D721Med (cell line): ENCODE measurements at places on chromosomes 1 and 21.

DNA sequence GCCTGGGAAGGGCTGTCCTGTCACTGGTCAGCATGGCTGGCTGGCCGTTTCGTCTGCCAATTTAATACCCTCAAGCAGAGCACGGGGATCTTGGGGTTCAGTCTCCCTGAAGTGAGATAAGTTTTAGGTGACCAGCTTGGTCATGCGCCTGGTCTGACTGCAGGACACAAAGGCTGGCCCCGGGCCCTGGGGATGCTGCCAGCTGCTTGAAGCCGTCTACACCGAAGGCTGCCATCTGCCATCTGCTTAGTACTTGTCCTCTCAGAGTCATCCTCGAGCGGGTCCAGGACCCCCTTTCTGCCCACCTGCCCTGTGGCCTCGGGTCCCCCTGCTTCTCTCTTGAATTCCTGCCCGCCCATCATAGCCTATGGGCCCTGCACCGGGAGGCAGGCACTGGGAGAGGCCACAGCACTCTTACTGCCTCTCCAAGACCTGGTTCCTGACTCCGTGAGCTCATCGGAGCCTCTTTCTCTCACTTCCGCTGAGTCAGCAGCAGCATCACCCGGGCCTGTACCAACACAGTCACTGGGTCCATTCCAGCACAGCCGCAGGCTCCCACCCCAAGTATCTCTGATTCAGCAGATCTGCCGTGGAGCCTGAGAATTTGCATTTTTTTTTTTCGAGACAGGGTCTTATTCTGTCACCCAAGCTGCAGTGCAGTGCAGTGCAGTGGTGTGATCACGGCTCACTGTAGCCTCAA lies 7.0 kb downstream of the FBLIM1 start:
- no peak for DNase-seq

DNA sequence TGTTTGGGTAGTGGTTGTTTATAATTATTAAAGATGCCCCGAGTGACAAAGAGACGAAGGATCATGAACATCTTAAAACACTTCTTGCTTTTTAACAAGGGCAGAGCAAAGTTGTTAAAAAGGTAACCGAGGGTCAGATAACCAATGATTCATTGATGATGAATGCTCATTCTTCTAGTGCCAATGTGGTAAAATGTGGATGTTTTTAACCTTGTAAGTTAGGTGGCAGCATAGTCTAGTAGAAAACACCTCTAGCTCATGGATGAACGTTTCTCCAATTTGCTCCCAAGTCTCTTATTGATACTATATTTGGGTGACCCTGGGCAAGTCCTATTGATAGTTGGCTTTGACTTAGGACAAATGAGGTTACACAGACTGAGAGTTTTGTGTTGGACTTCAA lies 167.9 kb downstream of the KIF26B start:
- no peak for DNase-seq

GRCh38 chr1:9705337-9706093 lies 54.0 kb downstream of the PIK3CD start:
- no peak for DNase-seq

GRCh38 chr1:91490501-91490900 lies 10.2 kb upstream of the CDC7 start:
- DNase-seq = no peak

- no peak for DNase-seq
Measured at GRCh38 chr1:19287436-19288185, 959 bp downstream of the AKR7A3 start.

- DNase-seq = no peak
Measured at GRCh38 chr1:63713041-63713440, 60.8 kb upstream of the ROR1 start.

DNA sequence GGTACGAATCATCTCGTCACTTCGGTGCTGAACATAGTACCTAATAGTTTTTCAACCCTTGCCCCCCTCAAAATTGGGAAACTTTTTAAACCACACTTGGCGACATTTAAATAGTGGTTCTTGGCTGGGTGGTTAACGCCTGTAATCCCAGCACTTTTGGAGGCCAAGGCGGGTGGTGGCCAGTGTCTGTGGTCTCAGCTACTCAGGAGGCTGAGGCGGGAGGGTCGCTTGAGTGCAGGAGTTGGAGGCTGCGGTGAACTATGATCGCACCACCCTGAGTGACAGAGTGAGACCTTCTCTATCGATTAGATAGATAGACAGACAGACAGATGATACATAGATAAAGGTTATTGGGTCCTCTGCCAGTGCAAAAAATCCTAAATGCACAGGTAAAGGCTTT lies 55.5 kb upstream of the RASAL2 start:
- DNase-seq = no peak

DNA sequence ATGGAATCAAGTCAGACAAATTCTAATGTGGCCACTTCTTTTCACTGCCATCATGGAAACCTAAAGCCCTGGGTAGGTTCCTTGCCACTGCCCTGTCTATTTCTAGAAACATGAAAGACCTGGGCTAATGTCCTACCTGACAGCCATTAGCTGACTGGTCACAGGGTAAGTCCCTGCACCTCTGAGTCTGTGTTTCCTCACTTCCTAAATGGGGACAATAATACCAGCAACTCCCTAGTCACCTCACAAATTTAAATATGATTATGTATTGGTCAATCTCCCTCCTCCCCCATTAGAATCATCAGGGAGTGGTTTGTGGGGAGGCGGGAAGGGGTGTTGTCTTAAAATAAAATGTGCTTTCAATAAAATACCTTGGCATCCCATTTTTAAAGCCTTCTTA lies 2.2 kb downstream of the CREG1 start:
- DNase-seq = no peak

GRCh38 chr1:36766481-36766880 lies 267.8 kb downstream of the GRIK3 start:
- no peak for DNase-seq

GRCh38 chr1:93344886-93345632 lies 648 bp upstream of the DR1 start:
- DNase-seq = no peak

DNA sequence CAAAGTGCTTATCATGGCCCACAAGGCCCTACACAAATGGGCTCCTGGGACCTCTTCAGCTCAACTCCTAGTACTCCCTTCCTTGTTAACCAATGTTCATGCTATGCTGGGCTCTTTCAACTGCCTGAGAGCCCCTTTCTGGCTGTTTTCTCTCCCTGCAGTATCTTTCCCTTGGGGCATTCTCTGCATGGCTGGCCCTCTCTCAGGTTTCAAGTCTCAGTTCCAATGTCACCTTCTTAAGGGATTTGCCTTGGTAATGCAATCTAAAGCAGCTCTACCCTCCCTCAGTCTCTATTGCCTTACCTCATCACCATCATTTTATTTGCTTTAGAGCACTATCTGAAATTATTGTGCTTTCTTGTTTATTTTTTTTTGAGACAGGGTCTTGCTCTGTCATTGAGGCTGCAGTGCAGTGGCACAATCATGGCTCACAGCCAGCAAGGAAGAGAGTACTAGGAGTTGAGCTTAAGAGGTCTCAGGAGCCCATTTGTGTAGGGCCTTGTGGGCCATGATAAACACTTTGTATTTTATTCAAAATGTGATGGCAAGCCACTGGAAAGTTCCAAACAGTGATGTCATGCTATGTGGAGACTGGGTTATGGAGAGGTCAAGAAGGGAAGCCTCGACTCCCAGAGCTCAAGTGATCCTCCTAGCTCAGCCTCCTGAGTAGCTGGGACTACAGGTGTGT lies 63.4 kb upstream of the SRSF10 start:
- DNase-seq = no peak

DNA sequence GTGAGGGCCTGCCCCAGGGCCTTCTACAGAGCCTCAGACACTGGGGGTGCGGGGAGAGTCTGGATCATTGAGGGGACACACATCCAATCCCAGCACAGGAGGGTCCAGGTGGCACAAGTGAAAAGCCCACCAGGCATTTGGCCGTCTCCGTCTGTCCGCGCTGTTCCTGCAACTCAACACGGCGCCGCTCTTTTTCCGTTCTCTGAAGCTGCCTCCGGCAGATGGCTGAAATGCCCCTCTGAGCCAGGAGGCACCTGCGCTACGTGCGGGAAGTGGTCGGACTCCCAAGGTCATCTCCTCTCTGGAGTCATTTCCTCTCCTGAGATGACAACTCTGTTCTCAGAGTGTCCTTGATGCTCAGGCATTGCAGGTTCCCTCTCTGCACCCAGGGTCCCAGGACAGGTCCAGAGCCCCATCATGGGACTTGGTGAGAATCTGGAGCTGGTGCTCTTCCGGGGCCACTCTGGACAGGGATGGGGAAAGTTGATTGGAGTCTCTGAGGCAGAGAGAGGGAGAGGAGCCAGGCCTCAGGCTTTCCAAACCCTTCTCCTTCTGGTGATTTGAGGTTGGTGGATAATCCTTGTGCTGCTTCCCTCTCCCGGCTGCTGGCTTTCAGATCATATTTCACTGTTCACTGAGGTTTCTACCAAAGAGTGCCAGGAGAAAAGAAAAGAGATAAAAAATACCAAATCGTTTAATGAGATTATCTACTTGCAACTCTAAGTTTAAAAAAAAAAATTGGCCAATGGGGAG lies 14.0 kb upstream of the MIXL1 start:
- no peak for DNase-seq

DNA sequence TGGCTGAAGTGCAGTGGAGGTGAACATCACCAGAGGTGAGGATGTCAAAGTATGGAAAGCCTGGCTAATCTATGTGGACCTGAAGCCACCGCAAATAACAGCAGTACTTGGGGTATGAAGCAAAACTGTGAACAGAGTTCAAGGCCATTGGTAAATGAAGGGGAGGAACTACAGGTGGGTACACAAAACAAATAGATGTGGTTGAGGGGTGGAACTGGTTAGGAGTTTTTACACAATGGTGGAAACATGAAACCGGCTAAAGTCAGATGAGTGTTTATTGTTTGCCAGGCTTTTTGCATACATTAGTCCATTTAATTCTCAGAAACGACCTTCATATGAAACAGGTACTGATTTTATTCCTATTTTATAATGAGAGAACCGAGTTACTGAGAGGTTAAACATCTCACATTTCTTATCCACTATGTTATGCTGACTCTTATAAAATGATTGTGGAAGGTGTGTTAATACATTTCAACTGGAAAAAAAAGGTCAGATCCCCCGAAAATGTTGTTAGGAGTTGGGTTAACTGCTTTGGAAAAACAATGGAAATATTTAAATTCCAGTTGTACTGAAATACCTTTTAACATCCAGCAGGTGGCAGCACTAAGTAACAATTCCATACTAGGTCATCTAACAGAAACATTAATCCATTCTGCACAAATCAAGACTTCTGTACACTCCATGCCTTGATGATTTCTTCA lies 44.3 kb upstream of the GTF2B start:
- no peak for DNase-seq

- no peak for DNase-seq
Measured at GRCh38 chr1:230430499-230430898, 4.4 kb upstream of the PGBD5 start.
